ENCODE measurements at places on chromosomes 3 and 15.
A peak's percentile ranks its signal among the peaks of the same experiment; 100 is the strongest.

DNA sequence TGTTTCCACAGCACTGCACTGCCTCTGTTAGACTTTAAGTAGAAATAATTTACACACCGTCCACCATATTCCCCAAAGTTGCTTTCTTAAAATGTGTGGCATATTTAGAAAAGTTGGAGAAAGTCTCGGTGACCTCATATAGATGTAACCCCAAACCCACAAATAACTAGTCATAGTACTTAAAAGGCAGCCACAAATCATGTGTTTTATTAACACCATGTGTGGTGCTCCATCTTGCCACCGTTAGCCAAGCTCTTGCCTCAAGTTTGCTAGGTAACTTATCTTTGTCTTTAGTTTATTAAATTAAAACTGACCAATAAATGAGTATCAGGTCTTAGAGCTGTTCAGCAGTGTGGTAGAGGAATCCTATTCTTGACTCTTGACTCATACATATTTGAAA lies 257.9 kb downstream of the UBE2E2 start:
- DNase-seq: no peak

- DNase-seq: no peak
Measured at GRCh38 chr15:52163321-52164190, 27.6 kb downstream of the GNB5 start.

GRCh38 chr15:51060030-51060673 lies 34.6 kb downstream of the TNFAIP8L3 start:
- DNase-seq: no peak

GRCh38 chr15:90665288-90666134 lies 51.6 kb upstream of the BLM start:
- peak; percentile 74 for DNase-seq

DNA sequence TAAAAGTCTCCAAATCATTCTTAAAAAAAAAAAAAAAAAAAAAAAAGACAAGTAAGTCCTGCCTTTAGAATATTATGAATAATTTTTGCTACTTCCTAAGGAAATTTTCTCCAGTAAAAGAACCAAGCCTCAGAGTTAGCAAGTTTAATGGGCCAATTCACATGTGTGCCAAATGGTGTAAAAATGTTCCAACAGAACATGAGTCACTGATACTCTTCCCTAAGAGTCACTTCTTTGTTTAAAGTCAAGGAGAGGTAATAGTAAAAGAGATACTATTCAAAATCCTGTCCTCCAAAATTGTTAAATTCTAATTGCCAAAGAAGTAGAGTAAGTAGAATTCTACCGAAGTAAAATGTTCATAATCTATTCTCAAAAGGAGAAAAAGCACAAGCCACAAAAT lies 17.7 kb upstream of the CPA3 start:
- no peak for DNase-seq

DNA sequence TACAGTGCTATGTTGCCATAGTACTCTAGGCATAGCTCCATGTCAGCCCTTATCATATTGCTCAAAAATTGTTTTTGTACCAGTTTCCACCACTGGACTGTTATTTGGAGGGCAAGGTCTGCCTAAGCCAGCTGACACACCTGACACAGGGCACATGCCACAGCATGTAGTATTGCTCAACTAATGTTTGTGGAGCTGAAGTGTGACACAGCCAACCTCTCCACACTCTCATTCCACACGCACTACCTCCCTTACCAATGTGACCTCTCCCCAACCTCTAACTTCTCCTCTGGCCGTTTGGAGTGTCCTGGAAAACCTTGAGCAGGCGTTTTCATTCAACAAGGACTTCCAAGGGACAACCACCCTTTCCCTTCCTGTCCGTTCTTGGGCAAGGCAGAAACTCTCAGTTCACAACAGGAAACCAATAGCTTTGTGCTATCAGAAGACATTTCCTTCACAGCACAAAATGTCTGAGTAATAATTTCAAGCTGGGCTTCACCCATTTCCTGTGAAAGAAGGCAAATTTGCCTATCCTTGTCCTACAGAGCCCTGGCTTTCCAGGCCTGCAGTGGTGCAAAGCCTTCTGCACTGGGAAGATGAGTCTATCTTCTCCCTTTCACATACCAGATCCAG lies 38.4 kb downstream of the TLNRD1 start:
- DNase-seq: no peak

GRCh38 chr15:53031469-53031868 lies 241.3 kb upstream of the ONECUT1 start:
- no peak for DNase-seq

DNA sequence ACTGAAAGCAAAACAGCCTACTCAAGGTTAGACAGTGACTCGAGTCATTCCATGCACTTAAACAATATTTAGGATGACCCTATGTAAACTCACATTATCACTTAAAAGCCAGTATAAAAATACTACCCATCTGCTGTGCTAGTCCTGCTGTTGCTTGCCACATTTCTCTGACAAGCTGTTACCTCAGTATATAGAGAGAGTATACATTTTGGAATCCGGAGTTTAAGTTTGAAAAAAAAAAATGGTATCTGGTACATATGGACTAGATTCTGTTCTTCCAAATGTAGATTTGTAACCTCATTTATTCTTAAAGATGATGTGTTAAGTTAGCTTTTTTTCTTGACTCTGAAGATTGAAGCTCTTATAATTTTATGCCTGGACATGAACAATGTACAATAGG lies 503.8 kb upstream of the TPRG1 start:
- no peak for DNase-seq

DNA sequence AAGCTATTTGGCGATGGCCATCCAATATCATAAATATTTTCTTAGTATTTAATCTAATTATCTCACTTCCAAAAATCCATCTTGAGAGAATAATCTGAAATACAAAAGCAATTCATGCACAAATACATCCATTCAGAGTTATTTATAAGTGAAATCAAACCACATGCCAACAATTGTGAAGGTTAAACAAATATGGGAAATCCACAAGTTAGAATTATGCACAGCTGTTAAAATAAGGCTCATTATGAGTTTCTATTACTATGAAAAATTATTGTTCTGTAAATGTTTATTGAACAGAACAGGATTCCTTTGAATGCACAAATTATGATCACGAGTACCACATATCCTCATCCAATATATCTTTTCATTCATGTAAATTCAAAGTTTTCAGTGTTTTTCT lies 267.7 kb downstream of the PLOD2 start:
- DNase-seq: no peak

DNA sequence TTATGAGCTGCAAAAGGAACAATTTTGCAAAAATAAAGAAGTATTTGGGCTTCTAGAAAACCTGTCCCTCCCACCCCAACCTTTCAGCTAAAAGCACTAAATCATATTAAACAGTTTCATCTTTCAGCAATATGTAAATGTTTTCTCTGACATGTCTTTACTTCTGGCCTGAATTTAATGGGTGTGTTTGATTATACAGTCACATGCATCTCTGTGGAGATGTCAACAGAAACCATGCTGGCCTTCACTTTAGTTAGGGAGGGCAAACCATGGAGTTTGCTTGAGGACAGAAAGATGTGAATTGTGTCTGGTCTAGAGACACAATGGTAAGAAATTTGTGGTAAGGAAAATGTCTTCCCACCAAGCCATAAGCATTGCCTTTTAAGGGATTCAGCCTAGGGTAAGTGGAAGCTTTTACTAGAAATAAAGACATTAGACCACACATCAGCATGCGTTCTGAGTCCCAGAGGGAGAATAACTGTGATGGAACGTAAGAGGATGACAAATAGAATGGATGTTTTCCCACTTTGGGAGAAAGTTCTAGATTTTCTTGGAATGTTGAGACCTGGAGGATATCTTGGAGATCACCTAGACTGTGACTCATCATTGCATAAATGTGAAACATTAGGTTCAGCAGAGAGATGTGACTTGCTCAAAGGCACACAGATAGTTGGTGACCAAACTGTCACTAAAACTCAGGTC lies 68.9 kb downstream of the ST8SIA2 start:
- no peak for DNase-seq

DNA sequence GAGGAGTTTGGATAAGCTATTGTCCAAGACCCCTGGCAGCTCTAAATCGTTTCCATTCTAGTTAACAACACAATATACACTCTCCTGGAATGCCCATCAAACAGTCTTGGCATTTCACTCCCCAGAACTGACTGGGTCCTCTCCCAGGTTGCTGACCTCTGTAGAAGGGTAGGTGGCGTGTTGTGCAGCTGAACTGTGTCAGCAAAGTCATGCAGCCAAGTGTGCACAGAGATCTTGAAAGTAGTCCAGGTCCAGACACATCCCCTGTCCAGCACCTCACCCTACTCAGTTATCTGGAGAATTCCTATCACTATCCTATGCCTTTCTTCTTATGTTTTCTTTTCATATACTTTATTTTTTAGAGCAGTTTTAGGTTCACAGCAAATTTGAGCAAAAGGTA lies 312.7 kb downstream of the GABRB3 start:
- no peak for DNase-seq

GRCh38 chr3:101850246-101851051 lies 1.1 kb downstream of the NFKBIZ start:
- DNase-seq: no peak

GRCh38 chr15:22988811-22989210 lies 8.6 kb upstream of the CYFIP1 start:
- DNase-seq: no peak

DNA sequence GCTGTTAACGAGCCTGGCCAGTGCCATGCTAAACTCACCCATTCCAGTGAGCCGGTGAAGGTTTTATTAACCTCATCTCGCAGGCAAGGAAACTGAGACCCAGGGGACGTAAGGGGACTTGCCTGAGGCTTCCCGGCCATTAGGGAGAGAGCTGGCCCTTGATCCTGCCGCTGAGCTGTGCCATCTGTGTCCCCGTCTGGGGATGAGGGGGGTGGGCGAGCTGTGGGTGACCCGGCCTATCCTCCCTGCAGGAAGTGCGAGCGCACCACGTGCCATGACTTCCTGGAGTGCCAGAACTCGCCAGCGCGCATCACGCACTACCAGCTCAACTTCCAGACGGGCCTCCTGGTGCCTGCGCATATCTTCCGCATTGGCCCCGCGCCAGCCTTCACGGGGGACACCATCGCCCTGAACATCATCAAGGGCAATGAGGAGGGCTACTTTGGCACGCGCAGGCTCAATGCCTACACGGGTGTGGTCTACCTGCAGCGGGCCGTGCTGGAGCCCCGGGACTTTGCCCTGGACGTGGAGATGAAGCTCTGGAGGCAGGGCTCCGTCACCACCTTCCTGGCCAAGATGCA lies 88.5 kb downstream of the FBLN2 start:
- no peak for DNase-seq

GRCh38 chr15:72936237-72936636 lies 116.0 kb upstream of the NEO1 start:
- no peak for DNase-seq

DNA sequence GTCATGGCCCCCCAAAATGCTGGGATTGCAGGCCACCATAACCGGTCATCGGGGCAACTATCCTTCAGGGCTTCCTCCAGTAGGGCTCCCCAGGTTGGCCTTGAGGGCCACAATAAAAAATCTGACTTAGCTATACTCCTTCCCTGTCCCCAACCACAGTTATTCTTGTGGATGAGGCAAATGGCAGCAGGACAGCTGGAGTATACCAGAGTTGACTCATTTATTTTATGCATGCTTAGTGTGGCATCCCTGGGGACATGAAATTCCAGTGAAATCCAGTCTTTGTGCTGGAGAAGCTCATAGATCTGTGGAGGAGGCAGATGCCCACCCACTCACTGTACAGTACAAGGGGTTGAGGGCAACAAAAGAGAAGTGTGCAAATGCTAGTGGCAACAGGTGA lies 109.5 kb downstream of the RORA start:
- DNase-seq: no peak

- no peak for DNase-seq
Measured at GRCh38 chr15:38672273-38672672, 107.7 kb upstream of the RASGRP1 start.

- DNase-seq: no peak
Measured at GRCh38 chr3:62500556-62501288, 127.4 kb upstream of the FEZF2 start.

DNA sequence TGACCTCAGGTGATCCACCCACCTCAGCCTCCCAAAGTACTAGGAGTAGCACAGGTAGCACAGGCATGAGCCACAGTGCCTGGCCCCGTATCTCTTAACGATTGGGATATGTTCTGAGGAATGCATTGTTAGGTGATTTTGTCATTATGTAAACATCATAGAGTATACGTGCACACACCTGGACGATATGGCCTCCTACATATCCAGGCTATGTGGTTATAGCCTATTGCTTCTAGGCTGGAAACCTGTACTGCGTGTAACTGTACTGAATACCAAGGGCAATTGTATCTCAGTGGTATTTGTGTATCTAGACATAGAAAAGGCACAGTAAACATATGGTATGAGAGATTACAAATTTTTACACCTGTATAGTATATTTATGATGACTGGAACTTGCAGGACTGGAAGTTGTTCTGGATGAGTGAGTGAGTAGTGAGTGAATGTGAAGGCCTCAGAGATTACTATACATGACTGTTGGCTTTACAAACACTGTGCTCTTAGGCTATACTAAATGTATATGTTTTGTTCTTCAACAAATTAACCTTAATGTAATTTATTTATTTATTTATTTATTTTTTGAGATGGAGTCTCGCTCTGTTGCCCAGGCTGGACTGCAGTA lies 120.7 kb downstream of the MBNL1 start:
- DNase-seq: no peak

GRCh38 chr3:52183786-52184445 lies 14.0 kb upstream of the ALAS1 start:
- no peak for DNase-seq

DNA sequence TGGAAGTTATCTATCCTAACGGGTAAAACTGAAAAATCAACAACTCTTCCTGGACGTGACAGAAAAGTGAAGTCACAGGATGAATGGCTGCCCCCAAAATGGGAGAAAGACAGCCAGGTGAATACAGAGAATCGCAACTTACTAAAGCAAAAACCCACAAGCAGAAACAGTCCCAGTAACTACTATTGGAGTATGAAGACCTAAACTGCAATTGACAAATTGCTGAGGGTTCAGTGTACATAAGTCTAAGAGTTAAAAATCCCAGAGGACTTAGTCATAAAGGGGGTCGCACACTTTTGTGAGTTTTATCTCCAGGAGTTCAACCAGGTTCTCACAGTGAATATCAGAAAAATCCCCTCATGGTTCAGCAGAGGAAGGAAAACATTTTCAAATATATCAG lies 56.8 kb upstream of the IMPG2 start:
- DNase-seq: no peak

- DNase-seq: no peak
Measured at GRCh38 chr15:99487337-99487730, 78.5 kb upstream of the MEF2A start.

- no peak for DNase-seq
Measured at GRCh38 chr3:9692416-9692815, 11.2 kb upstream of the CPNE9 start.

DNA sequence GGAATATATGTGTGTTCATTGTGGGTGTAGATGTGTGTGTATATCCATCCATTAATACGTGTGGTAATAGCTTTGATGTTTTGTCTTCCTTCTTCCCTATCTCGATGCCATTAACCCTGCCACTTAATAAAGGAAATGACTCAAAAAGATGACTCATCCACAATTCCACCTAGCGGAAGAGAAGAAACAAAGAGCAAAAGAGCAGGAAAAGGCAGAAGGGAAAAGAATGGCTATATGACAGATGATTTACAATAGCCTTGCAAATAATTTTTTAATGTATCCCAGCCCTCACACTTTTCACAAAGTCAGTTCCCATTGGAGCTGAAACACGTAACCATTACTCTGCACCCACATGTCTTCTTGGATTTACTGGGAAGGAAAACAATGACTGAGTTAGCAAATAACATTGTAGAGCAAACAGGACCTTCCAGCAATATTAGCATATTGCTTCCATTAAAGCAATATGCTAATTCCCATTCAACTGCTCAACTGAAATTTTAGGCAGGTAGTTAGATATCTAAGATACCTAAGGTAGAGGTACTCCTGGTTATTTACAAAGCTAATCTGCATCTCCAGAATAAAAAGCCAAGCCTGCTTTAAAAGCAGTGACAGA lies 197.2 kb downstream of the KCNAB1 start:
- DNase-seq: no peak

Data from activated T-cell treated with anti-CD3 and anti-CD28 coated beads, Interleukin-2, amount 50 U/mL, for 24 hours (primary cell).